Stimulated activated effector memory CD8-positive, alpha-beta T cell treated with anti-CD3 and anti-CD28 coated beads, Interleukin-12 subunit alpha, Interleukin-12 subunit beta, amount 100 ng/mL, for 72 hours (primary cell): ENCODE measurements at places on chromosomes 4 and X.

GRCh38 chrX:123920105-123920785, 41.3 kb upstream of the STAG2 start:
- DNase-seq, result no peak

GRCh38 chr4:87465739-87466366, 43.5 kb downstream of the NUDT9 start:
- no peak for DNase-seq

GRCh38 chrX:100353326-100353725, 56.7 kb downstream of the PCDH19 start:
- DNase-seq, result no peak

DNA sequence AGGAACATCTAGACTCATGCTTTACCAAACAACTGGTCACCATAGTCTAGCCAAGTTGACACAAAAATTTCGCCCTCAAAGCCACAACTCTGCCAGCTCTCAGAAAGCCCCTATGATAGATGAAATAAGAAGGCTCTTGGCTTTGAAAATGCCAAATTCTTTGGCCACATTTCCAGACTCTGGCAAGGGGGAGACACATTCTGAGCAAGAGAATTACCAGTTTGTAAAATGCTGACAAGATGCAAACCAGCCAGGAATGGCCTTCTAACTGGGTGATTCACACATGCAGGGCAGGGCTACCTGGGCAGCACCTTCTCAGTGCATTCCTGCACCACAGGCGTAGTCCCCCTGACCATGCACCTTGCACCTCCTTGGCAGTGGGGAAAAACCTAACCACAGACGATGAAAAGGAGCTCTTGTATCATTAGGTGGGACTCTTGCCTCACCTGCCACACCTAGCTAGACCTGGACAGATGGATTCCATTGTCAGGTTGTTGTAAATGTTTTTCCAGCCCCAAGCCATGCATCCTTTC, 77.4 kb upstream of the CPEB2 start:
- DNase-seq, result no peak

GRCh38 chr4:2008671-2008920, 178 bp downstream of the NELFA start:
- no peak for DNase-seq

GRCh38 chr4:139823746-139824145, 158.1 kb downstream of the MGST2 start:
- no peak for DNase-seq

DNA sequence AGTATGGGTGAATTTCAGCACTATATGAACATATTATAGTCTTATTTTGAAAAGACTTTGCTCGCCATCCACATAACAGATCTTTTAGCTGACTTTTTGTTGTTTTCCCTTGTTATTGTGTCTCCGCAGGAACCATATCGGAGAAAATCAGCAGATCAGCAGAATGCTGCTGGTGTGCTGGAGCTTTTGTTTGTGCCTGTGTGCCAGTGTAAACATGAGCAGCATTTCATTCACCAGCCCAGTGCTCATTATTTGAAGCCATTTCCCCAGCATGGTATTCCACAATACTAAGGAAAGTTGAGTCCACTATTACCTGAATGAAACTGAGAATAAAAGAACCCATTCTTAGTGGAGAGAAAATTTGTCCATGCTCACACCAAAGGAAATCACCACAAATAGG, 261.8 kb upstream of the ARX start:
- DNase-seq, result no peak

- DNase-seq, result no peak
These were observed 145.1 kb upstream of the CTSO start for GRCh38 chr4:156098805-156099204.

DNA sequence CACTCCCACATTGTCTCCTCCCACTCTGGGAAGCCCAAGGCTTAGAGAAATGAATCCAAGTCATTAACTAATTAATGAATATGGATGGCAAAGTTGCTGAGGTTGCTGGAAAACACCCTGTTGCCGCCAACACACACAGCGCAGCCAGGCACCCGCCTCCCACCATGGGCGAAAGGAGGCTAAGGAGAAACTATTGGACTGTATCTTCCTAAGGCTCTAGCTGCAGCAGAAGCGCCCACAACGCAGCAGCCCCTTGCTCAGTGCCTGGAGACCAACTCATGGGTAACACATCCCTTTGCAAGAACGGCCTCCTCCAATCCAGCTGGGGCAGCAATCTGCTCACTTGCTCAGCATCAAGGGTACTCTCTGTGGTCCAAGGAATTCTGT, 34.2 kb downstream of the TSC22D3 start:
- no peak for DNase-seq

GRCh38 chr4:27288496-27288895, 427.9 kb downstream of the STIM2 start:
- DNase-seq, result no peak

- no peak for DNase-seq
These were observed 157.7 kb downstream of the CBR4 start for GRCh38 chr4:168852387-168852786.

DNA sequence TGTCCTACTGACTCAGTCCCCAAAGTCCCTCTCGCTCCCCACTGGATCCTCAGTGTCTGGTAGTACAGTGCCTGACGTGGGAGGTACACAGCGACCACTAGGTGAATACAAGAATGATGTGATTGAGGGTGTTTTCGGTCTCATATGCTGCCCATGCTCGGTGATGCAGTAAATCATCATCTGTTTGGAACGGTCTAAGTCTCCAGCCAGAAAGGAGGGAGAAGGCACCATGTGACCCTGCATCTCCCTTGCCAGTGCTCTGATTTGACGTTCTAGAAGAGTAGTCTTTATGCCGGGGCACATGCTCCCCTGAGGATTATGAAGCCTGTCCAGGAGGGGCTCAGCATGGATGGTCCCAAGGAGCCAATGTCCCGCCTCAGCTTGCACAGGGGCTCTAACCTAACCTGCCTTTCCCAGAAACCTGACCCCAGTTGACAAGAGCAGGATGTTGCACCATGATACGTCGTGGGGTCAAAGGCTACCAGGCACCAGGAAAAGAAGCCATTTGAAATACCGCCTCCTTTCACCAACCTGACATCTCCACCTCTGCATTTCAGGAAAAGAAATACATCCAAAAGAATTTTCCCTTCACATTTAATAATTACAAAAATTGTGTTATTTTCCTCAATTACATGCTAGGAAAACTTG, 13.8 kb upstream of the PLXNB3 start:
- DNase-seq, result no peak

DNA sequence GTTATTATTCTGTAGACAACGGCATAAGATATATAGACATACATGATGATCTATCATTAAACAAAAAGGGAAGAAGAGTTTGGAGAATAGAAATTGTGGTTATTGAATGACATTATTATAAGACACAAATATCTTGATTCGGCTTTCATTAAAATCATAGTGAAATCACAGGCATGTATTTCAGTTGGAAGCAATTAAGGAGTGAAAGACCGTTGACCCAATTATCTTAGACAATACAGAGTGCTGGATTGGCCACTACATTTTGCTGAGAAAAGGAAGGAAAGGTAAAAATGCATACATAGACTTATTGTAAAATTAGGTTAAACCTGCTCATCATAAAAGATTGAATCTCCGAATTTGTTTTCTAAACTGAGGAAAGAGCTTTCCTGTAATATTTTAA, 209.8 kb downstream of the KCNIP4 start:
- DNase-seq, result no peak

- no peak for DNase-seq
These were observed 54.2 kb downstream of the TMA16 start for GRCh38 chr4:163548481-163549243.

GRCh38 chr4:148229028-148229427, 213.2 kb downstream of the NR3C2 start:
- DNase-seq, result no peak

DNA sequence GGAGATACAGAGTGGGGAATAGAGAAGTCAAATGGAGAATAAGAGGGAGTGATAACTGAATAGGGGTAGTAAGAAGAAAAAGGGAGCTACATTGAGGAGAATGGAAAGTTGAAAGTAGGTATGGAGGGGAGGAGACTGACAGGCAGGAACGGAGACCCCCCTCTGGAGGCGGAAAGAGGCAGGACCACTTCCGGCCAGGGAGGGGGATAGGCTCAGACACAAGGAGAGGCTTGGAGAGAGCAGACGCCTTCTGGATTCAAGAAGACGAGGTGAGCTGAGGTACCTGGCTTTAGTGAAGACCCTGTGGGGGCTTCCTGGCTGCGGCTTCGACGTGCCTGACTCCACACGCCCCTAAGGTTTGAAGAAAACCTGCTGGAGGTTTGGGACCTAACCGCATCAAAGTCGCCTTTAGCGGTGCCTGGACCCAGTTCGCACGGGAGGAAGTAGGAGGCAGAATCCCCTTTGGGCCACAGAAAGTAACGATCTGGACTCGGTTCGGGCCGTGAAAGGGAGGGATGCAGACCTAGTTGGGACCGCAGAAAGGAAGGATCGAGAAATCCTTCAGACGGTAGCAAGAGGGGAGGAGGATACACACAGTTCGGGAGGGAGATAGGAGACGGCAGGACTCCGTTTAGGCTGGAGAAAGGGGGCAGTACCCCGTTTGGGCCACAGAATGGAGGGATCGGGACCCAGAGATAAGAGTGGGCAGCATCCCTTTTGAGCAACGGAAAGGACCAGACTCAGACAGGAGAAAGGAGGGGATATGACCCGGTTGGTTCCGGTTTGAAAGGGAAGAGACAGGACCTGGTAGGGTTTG, at the start of gene TRO:
TRO (plus strand) TSS at position 215 of the 817 bp plus-strand sequence. CDS start 1,423 bp downstream, outside the sequence.
- no peak for DNase-seq

GRCh38 chr4:185405296-185405999, 8.8 kb downstream of the ANKRD37 start:
- DNase-seq, result no peak

DNA sequence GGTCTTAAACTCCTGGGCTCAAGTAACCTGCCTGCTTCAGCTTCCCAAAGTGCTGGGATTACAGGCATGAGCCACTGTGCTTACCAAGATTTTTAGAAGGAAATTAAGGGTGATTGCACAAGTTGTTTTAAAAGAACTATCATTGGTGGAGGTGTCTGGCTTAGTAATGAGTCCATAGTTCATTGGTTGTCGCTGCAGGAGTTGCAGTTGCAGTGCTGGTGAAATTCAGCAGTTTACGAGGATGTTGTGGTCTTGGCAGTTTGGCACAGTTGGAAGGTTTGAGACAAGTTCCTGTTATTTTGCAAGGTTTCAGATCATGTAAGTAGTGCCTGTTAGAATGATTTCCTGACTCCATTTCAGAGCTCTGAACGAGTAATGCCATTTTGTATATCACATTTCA, 48.1 kb downstream of the RAB40AL start:
- DNase-seq, result no peak

DNA sequence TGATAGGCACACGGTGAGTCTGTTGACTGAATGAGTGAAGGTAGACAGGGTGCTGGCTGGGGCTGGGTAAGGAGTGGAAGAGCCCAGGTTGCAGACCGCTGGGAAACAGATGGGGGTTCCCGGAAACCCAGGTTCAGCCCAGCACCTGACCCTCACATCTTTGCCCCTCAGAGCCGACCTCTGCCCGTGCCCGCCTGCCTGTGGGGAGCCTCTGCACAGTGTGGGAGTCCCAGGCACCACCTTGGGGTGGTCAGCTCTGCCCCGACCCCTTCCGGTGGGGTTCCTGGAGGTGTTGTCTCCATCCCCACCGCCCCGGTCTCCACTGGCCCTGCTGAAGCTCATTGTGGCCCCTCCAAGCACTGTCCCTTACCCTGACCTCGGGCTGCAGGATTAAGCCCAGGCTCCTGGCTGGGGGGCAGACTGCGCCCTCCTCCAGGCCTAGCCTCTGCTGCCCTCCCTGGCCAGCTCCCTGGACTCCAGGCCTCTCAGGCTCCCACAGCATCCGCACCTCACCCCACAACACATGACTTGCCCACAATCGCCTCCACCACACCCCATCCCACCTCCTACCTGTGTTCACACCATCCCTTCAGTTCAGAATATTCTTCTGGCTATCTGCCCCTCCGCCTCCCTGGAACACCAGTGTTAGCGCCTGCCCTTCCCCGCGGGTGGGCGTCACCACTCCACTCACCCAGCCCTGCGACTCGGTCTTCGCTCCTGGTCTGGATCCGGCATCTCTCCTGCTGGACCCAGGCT, 21.4 kb downstream of the HMX1 start:
- DNase-seq, result no peak

GRCh38 chr4:151169223-151169622, 69.8 kb downstream of the RPS3A start:
- DNase-seq, result no peak

GRCh38 chrX:102491766-102492165, 20.2 kb upstream of the TCP11X2 start:
- no peak for DNase-seq

GRCh38 chrX:9189286-9189685, 155.4 kb upstream of the FAM9B start:
- no peak for DNase-seq

- peak; percentile 70 for DNase-seq
These were observed 16.6 kb downstream of the JAKMIP1 start for GRCh38 chr4:6183740-6184139.

DNA sequence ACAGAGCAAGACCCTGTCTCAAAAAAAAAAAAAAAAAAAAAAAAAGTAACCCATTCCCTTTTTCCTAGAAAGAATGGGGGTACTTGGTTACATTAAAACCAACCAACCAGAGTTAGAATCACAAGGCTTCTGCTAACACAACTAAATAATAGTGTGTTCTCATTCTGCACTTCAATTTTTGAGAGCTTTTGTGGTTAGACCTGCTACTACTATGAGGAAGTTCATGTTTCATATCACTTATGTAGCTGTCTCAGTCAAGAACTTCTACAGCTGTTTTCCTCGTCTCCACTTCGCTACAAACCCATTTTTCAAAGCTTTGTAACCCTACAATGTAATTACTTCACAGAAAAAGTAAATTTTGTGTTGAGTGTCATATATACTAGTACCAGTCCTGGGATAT, 58.3 kb downstream of the PDHA2 start:
- no peak for DNase-seq

DNA sequence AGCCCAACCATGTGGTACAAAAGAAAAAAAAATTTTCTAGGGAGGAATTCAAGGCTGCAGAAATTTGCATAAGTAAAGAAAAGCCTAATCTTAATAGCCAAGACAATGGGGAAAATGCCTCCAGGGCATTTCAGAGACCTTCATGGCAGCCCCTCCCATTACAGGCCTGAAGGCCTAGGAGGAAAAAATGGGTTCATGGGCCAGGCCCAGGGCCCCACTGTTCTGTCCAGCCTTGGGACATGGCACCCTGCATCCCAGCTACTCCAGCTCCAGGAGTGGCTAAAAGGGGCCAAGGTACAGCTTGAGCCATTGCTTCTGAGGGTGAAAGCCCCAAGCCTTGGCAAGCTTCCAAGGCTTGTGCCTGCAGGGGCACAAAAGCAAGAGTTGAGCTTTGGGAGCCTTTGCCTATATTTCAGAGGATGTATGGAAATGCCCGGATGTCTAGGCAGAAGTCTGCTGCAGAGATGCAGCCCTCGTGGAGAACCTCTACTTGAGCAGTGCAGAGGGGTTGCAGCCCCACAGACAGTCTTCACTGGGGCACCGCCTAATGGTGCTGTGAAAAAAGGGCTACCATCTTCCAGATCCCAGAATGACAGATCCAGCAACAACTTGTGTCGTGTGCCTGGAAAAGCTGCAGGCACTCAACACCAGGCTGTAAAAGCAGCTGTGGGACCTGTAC, 111.0 kb downstream of the ANXA10 start:
- no peak for DNase-seq

- no peak for DNase-seq
These were observed 19.7 kb downstream of the GAB3 start for GRCh38 chrX:154731184-154731583.

GRCh38 chrX:63402106-63402505, 51.0 kb upstream of the SPIN4 start:
- DNase-seq, result no peak

- DNase-seq, result no peak
These were observed 59.8 kb upstream of the GPM6B start for GRCh38 chrX:13876652-13877051.
